ENCODE measurements at places on chromosomes 4 and X.

DNA sequence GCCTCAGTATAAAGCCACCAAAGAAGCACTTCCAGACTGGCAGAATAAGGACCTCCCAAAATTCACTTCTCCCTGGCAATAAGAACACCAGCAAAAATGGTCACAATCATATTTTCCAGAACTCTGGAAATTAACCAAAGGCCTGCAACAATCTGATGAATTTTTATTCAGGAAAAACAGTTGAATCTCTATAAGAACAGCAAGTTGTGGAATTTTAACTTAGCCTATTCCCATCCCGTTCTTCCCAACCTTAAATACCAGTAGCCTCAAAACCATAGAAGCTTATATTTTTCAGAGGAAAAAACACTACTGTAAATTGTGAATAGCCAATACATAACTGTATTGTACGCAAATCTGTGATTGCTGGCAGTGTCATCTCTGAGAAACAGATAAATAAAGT, 67.9 kb downstream of the COL25A1 start:
- no peaks in the 10 kb centered on the region for H3K27me3 ChIP-seq
- no peak overlapping the region for H3K4me3 ChIP-seq
- no peaks in the 10 kb centered on the region for H3K36me3 ChIP-seq
- peaks cover 4% of the 10 kb centered on the region for H3K4me1 ChIP-seq
- no peak overlapping the region for H3K27ac ChIP-seq

DNA sequence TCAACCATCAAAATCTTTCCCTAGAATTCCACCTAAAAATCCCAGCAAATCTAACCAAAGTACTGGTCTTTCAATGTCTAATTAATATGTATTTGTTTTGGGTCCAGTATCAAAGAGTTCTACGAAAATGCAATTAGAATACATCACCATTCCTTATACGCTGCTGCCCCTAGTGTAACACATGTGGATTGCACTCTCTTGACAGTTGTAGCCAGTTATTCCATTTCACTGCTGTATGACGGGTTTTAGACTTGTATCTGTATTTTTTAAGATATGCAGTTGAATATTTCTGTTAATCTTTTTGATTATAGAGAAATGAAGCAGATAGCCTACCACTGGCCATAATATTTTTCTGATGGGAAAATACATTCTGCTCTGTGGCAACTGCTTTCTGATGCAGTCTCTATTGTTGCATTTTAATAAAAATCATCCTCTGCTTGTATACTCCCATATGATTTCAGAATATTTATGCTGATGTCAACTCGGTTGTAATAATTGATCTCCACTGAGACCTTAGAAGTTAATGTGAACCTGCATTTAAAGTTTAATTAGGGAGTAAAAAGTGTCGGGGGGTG, 17.1 kb upstream of the PAGE2B start:
- peaks cover 11% of the 10 kb centered on the region for H3K27me3 ChIP-seq
- H3K27ac ChIP-seq = peak overlapping the region; percentile 39
- DNase-seq = no peak

DNA sequence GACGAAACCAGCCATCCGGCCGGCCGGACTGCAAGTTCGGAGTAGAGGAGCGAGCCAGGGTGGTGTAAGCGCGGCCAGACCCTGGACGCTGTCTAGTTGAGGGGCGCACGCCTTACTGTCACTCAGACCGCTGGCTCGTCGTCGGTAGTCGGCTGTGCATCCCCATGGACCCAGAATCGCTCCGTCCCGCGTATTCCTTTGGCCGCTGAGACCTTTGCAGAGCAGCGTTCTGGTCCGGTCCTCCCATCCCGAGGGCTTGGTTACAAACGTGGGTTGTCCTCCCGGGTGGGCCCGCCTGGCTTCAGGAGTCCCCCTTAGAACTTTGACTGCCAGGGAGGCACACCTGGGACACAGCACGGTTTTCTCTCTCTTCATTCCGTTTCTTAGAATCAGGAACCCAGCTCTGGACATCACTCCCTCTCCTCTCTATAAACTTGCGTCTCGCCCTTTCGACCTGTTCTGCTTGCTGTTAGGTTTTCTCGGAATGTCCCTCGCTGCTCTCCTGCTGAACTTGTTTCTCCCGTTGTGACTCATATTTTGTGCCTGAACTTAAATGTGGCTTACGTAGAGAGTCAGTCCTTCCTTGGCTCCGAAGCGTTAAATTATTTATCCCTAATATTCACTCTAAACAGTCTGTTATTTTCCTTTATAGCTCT, 672 bp downstream of the PGM2 start:
- H3K4me1 ChIP-seq = peaks cover 16% of the 10 kb centered on the region
- H3K27ac ChIP-seq = peak overlapping the region; percentile 89
- H3K4me3 ChIP-seq = peak overlapping the region; percentile 93
- H3K27me3 ChIP-seq = no peaks in the 10 kb centered on the region

- H3K27me3 ChIP-seq = peaks cover 10% of the 10 kb centered on the region
- no peak overlapping the region for H3K4me3 ChIP-seq
- no peaks in the 10 kb centered on the region for H3K36me3 ChIP-seq
- no peak overlapping the region for H3K27ac ChIP-seq
- peaks cover 6% of the 10 kb centered on the region for H3K4me1 ChIP-seq
- DNase-seq = no peak
Measured at GRCh38 chr4:10730019-10730418, 45.5 kb upstream of the CLNK start.

DNA sequence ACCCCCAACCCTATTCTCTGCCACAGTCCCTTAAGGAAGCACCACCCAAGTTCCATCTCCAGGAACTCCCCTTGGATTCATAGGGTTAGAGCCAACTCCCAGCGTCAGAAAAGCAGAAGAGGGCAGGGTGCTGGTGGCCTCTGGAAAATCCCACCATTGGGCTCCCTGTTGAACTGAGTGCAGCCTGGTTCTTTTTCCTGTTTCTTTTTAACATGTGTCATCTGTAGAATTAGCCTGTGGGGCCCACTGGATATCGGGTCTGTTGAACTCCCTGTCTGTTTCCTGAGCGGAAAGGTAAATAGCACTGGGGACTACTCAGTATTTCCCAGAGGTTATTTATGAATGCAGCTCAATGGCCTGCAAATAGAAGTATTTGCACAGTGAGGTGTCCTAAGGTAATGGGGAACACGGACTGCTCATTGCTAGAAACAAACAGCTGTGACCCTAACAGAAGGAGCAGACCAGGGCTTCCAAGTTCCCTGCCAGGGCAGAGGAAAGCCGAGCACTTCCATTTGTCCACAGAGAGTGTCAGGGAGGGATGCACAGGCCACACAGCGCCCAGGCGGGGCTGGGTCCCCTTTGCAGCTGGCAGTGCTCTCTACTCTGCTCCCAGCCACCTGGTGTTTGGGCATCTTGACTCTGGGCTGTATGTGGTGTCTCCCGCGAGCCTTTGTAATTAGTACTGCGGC, 102.6 kb downstream of the FHDC1 start:
- H3K27me3 ChIP-seq = no peaks in the 10 kb centered on the region
- peaks cover 41% of the 10 kb centered on the region for H3K4me1 ChIP-seq
- no peak for DNase-seq
- H3K36me3 ChIP-seq = no peaks in the 10 kb centered on the region
- no peak overlapping the region for H3K4me3 ChIP-seq
- H3K27ac ChIP-seq = peak overlapping the region; percentile 1

DNA sequence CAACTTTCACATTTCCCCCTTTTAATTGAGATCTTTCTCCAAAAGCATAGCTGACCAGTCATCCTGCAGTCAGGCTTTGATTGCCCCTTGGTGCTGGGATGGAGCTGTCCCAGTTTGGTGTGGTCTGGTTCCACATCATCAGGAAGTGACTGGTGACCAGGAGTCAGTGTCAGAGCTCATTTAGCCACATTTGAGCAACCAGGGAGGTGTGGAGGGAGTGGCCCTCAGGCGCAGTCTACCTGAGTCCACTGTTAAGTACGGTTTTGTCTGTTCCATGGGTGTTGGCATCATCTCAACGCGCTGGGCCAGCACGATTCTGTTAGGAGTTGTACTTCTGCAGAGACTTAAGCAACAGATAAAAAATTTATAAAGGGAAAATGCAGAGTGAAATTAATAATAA, 52.6 kb downstream of the RGS12 start:
- no peak overlapping the region for H3K27ac ChIP-seq
- peaks cover 28% of the 10 kb centered on the region for H3K4me1 ChIP-seq
- H3K36me3 ChIP-seq = peaks cover 6% of the 10 kb centered on the region
- H3K27me3 ChIP-seq = no peaks in the 10 kb centered on the region

DNA sequence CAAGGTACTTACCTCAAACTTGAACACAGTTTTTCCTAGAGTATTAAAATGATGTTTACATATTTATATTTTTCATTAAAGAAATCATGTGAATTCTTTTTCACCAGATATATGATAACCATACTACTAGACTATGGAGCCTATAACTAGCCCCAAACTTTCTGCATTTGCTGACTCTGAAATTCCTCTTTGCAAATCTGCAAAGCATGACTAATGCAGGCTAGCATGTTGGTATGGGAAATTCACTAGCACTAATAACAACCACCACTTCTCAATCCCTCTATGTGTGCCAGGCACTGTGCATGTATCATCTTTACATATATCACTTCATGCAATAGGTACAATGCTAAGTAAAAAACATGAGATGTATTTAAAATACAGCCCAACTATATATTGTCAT, 51.1 kb downstream of the SLC10A7 start:
- H3K27ac ChIP-seq = no peak overlapping the region
- DNase-seq = no peak
- peaks cover 2% of the 10 kb centered on the region for H3K36me3 ChIP-seq

GRCh38 chr4:42428036-42428435, 30.7 kb downstream of the SHISA3 start:
- no peaks in the 10 kb centered on the region for H3K27me3 ChIP-seq
- no peaks in the 10 kb centered on the region for H3K36me3 ChIP-seq
- no peaks in the 10 kb centered on the region for H3K4me1 ChIP-seq
- no peak overlapping the region for H3K27ac ChIP-seq
- no peak for DNase-seq

DNA sequence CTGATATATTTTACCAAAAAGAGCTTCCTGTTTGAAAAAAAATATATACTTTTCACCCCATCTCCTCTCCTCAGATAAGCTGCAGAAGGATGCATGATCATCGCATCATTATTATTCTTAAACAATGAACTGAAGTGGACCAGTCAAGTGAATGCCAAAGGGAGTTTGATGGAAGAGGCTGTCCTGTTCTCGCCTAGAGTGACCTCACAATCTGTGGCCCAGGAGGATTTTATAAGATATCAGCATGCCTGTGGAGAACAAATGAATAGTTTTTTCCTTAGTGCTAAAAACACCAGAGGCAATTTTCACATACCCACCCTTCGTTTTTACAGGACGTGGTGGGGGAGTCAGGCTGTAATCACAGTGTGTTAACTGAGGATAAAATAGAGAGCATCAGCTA, 112.7 kb downstream of the USP46 start:
- H3K27ac ChIP-seq = no peak overlapping the region
- DNase-seq = no peak
- H3K4me1 ChIP-seq = peaks cover 8% of the 10 kb centered on the region
- H3K4me3 ChIP-seq = no peak overlapping the region

GRCh38 chr4:10385994-10386394, 71.2 kb downstream of the ZNF518B start:
- no peak overlapping the region for H3K4me3 ChIP-seq
- DNase-seq = no peak
- no peaks in the 10 kb centered on the region for H3K4me1 ChIP-seq
- H3K36me3 ChIP-seq = no peaks in the 10 kb centered on the region
- no peak overlapping the region for H3K27ac ChIP-seq
- H3K27me3 ChIP-seq = peaks cover 9% of the 10 kb centered on the region

DNA sequence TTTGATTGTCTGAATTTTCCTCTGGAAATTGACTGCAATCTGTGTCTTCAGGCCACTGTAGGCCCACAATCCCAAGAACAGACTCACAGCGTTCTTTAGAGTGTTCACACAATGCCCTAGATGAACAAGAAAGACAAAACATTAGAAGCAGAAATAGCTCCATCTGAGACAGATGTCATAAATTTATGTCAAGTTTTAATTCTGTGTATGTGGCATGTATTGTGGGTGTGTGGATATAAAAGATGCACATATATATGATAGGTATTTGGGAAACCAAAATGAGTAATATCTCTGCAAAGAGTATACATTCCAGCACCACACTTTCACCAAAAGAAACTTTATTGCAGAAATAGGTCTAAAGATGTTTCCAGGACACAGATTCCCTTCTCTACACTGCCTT, 176.1 kb downstream of the CORIN start:
- DNase-seq = no peak
- H3K27me3 ChIP-seq = peaks cover 35% of the 10 kb centered on the region
- no peaks in the 10 kb centered on the region for H3K36me3 ChIP-seq
- no peaks in the 10 kb centered on the region for H3K4me1 ChIP-seq
- no peak overlapping the region for H3K27ac ChIP-seq
- no peak overlapping the region for H3K4me3 ChIP-seq

GRCh38 chr4:24055623-24056022, 165.8 kb upstream of the PPARGC1A start:
- H3K4me1 ChIP-seq = peaks cover 5% of the 10 kb centered on the region
- H3K27me3 ChIP-seq = no peaks in the 10 kb centered on the region
- no peak for DNase-seq
- H3K36me3 ChIP-seq = no peaks in the 10 kb centered on the region
- H3K27ac ChIP-seq = no peak overlapping the region

DNA sequence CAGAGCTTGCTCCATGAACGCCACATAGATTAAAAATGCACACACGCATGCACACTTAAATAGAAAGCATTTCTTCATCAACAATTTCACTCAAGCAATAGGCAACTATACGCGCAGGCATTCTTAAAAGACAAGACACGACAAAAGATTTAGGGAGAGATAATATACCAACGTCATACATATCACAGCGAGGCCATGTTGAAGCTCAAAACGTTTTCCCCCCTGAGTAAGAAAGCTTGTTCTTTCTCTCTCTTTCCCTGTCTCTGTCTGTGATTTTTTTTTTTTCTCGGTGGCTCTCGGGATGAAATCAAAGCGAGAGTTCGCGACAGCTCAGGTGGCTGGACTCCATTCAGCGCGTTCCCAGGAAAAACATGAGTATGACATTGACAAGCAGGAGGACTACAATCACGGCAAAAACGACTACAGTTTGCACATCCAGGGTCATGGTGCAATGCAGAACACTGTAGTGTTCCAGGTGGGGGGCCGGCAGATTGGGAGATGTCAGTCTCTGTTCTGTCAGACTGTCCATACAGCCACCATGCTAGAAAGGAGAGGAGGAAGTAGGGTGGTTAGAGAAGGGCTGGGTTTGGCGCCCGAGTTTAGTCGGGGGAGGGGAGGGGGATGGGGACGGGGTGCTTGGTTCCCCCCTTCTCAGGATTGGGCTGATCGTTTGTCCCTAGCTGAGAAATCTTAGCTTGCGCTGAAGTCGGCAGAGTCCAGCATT, 30.7 kb downstream of the ARHGEF9 start:
- peak overlapping the region; percentile 99 for H3K27ac ChIP-seq
- peaks cover 44% of the 10 kb centered on the region for H3K4me1 ChIP-seq
- H3K36me3 ChIP-seq = no peaks in the 10 kb centered on the region

GRCh38 chr4:120163895-120164294, 97.2 kb upstream of the MAD2L1 start:
- peaks cover 3% of the 10 kb centered on the region for H3K27me3 ChIP-seq
- H3K36me3 ChIP-seq = no peaks in the 10 kb centered on the region
- no peak for DNase-seq
- H3K27ac ChIP-seq = no peak overlapping the region

Measured in osteocyte (in vitro differentiated cells).